ENCODE measurements at places on chromosomes 2 and 18.

- DNase-seq, result no peak
Observed at GRCh38 chr2:124970030-124970429, 944.9 kb downstream of the CNTNAP5 start.

- no peak for DNase-seq
Observed at GRCh38 chr2:133213651-133214050, 354.6 kb downstream of the NCKAP5 start.

GRCh38 chr2:47437287-47437686 lies 34.3 kb downstream of the MSH2 start:
- DNase-seq, result no peak

GRCh38 chr2:3466966-3467365 lies 52.4 kb downstream of the ADI1 start:
- no peak for DNase-seq

GRCh38 chr2:75928093-75928492 lies 217.4 kb upstream of the GCFC2 start:
- DNase-seq, result no peak

- no peak for DNase-seq
Observed at GRCh38 chr2:113996671-113997594, 107.0 kb downstream of the ACTR3 start.

DNA sequence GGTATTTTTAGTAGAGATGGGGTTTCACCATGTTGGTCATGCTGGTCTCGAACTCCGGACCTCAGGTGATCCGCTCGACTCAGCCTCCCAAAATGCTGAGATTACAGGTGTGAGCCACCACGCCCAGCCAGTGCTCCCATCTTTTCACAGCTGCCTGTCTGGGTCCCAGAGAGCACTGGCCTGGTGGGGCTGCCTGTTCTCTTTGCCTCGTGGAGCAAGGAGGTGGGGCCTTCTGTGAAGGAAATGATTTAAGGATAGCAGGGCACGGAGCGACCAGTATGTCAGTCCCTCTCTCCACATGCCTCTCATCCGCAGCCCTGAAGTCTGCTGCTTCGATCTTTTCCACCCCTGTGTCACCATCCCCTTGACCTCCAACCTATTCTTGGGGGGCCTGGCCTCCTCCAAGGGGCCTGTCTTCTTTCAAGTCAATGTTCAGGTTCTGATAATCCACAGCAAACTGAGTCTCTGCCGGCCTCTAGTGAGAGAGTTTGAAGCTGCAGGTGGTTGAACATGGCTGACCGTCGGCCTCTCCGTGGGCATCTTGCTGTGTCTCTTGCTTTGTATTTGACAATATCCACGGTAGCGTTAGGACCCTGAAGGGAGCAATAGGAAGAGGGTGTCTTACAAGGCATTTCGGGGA lies 28.2 kb upstream of the GIGYF2 start:
- DNase-seq, result no peak

DNA sequence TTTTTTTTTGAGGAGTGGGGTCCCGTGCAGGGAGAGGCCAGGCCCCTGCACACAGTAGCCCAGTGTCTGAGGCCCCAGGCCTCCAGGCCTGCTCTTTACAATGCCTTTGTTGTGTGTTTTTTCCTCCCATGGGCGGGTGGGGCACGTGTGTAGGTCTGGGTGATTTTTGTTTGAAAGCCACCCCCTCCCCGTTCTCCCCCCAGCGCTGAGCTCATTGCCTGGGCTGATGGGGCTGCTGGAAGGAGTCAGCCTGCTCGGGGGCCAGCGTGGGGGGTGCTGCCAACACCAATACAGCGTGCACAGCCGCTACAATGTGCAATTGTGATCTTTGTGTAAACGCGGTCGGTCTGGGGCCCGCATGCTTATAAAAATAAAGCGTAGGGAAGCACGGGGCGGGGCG lies 142.7 kb downstream of the DYSF start:
- no peak for DNase-seq

GRCh38 chr2:103166456-103167324 lies 404.9 kb downstream of the TMEM182 start:
- DNase-seq, result no peak

DNA sequence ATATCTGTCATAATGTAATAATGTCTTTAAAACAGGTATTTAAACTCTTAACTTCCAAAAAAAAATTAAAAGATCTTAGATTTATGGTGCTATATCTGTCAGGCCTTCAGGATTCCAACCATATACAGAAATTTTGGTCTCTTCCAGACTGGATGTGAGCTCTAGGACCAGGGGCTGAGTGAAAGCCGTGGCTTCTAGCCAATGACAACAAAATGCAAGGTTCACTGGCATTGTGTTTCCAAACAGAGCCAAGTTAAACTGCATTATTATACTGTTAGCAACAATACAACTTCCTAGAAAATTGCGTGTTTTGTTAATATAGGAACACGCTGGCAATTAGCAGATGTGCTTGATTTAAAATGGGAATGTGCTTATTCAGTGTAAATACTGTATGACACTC lies 809.8 kb upstream of the SOX11 start:
- DNase-seq, result no peak

DNA sequence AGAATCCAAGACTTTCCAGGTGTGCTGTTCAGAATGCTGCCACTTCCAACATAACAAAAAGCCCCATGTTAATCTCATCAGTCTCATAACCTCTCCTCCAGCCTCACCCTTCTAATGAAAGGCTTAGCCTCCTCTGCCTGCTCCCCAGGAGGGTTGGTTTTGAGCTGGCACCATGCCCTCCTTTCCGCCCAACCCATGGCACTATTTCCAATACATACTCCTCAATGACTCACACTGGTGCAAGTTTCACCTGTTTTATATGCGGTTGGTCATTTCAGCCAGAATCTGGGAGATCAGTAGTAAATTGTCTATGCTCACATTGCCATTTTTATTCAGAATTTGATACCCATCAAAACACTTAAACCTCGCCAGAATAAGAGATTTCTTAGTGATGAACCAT lies 157.6 kb upstream of the NRP2 start:
- no peak for DNase-seq

DNA sequence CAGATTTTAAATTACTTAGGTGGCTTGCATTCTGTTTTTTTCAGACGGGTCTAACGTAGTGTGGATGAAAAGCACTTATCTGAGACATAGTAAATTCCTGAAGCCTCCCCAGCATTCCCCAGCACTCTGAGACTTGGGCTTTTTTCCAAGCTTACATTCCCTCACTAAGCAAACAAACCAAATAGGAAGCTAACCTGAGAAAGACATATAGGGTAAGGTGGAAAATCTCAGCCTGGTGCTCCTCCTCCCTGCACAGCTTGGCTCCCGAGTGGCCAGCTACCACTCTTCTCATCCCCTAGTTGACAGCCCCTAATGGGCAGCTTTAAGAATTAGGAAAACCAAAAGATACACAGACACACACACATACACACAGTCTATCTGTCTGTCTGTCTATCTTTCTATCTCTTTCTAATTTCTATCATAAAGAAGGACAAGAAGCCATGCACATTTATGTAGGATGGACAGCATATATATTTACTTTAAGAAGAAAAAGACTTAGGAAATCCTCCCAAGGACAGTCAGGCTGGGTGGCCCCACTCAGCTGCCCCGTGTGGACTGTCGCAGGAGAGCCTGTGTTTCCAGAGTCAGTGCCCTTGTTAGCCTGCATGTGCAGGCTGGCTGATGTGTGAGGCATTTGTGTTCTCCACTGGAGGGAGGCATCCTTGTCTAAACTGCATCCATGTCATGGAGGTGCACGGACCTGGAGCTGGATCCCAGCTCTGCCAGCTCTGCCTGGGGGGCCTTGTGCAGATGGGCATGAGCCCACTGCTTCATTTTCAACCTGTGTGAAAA lies 8.2 kb downstream of the CNNM3 start:
- no peak for DNase-seq

DNA sequence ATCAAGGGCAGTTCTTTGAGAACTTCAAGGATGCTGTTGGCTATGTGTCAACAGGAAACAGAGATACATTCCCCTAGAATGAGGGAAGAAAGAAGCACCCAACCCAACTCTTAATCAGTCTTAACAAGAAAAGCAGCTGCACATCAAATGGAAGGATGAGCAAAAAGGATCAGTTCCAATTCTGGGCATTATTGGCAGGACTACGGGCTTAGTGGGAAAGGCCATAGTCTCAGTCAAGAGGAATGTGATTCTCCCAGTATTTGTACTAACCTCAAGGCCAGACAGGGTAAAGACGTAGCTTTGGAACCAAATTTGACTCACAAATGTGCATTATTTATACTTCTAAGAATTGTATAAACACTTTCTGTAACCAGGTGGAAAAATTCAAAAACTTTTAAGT lies 18.2 kb downstream of the BMP10 start:
- no peak for DNase-seq

DNA sequence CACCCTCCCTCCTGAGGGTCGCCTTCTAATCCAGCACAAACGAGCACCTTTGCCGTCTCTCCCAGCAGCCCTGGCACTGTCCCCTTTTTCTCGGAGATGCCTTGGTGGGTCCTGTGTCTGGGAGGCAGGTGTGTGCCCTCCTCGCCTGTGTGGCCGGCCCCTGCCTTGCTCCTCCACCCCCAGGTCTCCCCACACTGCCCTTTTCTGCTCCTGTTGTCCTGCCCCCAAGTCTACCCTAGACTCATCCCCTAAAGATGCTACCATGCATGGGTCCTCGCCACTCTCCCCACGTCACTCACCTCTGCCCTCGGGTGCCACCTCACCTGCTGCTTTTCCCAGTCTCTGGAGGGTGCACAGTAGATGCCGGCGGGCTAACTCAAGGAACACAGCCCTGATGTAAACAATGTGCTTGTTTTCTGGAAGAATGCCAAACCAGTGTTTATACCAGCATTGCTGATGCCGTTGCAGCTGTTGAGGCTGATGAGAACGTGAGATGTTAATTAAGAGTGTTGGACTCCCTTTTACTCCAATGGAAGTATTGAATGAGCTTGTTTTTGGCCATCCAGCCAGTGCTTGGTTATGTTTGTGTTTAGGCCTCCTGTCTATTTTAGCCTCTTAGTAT lies 223.1 kb downstream of the AGAP1 start:
- DNase-seq, result no peak

DNA sequence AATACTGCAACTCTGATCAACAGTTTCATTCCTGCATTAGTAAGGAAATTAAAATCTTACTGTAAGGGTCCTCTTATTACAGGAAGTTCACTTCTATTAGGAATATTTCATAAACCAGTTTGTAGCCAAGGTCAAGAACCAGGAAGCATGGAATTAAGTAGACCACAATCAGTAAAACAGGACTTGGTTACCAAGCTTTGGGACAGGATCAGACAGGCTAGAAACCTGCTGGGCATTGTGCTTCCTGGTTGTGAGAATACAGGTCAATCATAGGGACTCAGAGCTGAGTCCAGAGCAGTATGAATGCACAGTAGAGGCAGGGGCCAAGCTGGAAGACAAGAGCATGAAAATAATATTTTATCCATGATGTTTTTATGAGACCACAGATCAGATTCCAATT lies 248.0 kb downstream of the IKZF2 start:
- DNase-seq, result no peak

DNA sequence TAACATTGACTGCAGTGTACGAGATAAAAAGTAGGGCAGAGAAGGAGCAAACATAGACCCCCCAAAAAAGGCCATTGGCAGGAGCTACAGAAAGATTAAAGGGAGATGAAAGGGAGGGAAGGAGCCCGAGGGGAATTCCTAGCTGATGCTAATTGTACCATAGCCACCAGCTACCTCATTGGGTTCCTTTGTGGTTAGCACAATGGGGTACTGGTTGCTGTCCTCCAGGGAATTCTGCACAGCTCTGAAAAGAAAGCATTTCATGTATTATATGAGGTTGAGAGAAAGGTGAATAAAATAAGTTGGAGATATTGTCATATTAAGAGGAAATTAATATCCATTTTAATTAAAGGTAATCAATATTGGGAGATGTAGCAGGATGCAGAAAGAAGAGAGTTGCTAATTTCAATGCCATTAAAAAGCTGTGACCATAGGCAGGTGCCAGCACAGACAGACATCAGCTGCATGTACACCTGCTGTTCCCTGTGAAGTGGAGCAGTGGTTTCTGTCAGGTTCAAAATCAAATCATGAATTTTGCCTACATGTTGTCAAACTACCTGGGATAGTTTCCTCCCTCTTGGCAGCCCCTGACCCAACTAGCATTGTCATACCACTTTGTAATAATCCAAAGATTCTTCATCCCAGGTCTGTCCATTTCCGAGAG lies 185.4 kb upstream of the DLGAP1 start:
- no peak for DNase-seq

GRCh38 chr18:35941299-35941698 lies 31.2 kb upstream of the RMP24 start:
- no peak for DNase-seq

DNA sequence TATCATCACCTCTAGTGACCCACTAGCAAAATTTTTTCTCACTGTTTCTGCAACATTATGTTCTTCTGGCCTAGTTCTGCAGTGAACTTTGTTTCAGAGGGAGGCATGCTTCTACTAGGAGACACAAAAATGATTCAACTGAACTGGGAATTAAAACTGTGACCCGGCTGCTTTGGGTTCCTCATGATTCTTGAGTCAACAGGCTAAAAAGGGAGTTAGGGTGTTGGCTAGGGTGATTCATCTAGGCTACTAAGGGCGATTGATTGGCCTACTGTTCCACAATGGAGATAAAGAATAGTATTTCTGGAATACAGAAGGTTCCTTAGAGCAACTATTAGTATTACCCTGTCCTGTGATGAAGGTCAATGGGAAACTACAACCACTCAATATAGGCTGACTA lies 179.5 kb downstream of the PPP1R1C start:
- no peak for DNase-seq

- no peak for DNase-seq
Observed at GRCh38 chr18:63229971-63230370, 89.6 kb downstream of the BCL2 start.

Data from stimulated activated CD4-positive, alpha-beta T cell treated with anti-CD3 and anti-CD28 coated beads, Interleukin-15, amount 100 ng/mL, for 48 hours (primary cell).